Transverse colon (tissue), 4 donors: ENCODE measurements at places on chromosomes 13 and 19.

GRCh38 chr19:27929399-27929798, 1283.6 kb downstream of the UQCRFS1 start:
- DNase-seq, result no peak

DNA sequence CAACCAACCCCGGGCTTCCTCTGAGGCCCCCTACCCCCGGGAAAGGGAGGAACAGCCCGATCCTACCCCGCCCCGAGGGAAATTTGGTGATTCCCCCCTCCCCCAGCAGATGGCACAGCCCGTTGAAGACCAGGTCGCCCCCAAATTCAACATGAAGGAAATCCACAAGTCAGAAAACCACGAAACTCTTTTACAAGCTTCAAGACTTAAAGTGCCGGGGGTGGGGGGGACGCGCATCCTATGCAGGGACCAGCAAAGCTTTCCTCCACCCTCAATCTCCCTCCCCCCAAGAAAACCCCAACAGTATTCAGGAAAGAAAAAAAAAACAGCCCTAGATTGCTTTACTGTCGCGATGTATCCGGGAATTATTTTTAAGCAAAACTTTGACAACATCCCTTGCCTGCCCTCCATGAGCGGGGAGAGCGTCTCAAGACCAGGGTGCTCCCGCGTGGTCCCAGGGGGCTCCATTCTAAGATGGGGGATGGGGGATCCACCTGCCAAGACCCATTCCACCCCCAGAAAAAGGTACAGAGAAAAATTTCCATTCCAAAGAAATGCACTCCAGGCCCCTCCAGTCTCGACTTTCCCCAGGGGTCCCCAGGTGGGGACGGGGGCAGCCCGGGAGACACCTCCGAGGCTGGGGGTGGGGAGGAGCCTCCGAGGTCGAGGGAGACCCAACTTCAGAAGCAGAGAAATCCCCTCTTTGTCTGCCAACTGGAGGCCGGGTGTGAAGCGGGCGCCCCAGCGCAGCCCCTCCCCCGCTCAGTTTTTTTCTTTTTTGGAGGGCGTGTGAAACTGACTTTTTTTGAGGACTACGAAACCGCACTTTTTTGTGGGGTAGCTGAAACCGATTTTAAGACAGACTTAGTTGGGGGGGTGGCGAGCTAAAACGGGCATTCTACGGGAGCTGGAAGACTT, 1.5 kb downstream of the TCF3 start:
- DNase-seq, result peak; percentile 70

DNA sequence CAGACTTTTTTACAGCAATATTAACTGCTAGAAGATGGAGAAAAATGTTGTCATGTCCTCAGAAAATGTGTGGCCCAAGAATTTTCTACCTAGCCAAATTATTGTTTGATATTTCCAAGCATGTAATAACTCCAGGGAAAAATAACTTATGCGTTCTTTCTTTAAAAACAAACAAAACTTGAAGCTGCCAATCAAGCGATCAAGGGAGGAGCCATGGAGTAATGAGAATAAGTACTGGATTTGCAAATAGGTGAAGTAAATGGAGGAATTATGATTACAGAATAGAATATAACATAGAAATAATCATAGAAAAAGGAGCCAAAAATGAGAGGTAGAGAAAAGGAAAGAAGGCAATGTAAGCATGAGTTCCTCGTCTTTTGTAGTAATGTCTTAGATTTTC, 225.3 kb downstream of the DLEU7 start:
- no peak for DNase-seq

GRCh38 chr19:49361438-49362047, 673 bp downstream of the TEAD2 start:
- DNase-seq, result peak; percentile 81

GRCh38 chr13:95256091-95256490, 45.2 kb downstream of the ABCC4 start:
- no peak for DNase-seq

- DNase-seq, result no peak
Measured at GRCh38 chr19:18433735-18434398, 4.1 kb downstream of the ISYNA1 start.

GRCh38 chr19:7210359-7210758, 83.9 kb downstream of the INSR start:
- DNase-seq, result no peak

GRCh38 chr19:8575467-8575997, 1.7 kb downstream of the MYO1F start:
- DNase-seq, result peak; percentile 38

DNA sequence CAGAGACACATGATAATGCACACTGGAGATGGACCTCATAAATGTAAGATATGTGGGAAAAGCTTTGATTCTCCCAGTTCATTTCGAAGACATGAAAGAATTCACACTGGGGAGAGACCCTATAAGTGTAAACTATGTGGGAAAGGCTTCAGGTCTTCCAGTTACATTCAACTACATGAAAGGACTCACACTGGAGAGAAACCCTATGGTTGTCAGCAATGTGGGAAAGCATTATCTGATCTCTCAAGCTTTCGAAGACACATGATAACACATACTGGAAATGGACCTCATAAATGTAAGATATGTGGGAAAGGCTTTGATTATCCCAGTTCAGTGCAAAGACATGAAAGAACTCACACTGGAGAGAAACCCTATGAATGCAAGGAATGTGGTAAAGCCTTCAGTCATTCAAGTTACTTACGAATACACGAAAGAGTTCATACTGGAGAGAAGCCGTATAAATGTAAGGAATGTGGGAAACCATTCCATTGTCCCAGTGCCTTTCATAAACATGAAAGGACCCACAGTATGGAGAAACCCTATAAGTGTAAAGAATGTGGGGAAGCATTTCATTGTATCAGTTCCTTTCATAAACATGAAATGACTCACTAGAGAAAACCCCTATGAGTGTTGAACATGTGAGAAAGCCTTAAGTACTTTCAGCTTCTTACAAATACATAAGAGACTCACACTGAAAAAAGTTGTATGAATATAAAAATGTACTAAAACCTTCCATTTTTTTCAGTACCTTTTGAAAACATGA, 14.7 kb downstream of the ZNF441 start:
- DNase-seq, result no peak

GRCh38 chr13:45454204-45454603, 10.5 kb upstream of the COG3 start:
- DNase-seq, result no peak

DNA sequence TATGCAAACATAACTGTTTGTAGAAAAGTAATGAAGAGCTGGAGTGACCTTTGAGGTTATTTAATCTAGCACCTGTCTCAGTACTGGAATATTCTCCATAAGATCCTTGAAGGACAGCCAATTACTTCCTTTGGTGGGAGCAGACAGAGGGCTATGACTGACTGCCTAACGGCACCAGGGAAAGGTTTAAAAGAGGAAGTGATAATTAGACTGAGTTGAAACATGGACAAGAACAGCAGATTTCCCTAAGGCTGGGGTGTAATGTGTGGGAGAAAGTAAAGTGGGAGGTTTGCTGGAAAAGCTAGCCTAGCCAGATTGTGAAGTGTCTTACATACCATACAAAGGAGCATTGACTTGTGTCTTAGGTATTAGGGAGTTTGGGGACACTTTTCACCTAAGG, 191.3 kb upstream of the PCDH9 start:
- DNase-seq, result no peak

GRCh38 chr13:61136093-61136492, 279.6 kb downstream of the PCDH20 start:
- DNase-seq, result no peak
